ENCODE measurements at places on chromosomes 5 and 9.

GRCh38 chr9:118962426-118962825 lies 406.8 kb downstream of the BRINP1 start:
- no peak overlapping the region for H3K4me3 ChIP-seq
- H3K27me3 ChIP-seq: no peaks in the 10 kb centered on the region
- no peaks in the 10 kb centered on the region for H3K36me3 ChIP-seq
- no peak overlapping the region for H3K27ac ChIP-seq

GRCh38 chr5:113253037-113253436 lies 181.8 kb downstream of the TSSK1B start:
- H3K4me3 ChIP-seq: no peak overlapping the region
- no peaks in the 10 kb centered on the region for H3K27me3 ChIP-seq
- no peak for DNase-seq
- H3K4me1 ChIP-seq: peaks cover 50% of the 10 kb centered on the region
- H3K27ac ChIP-seq: no peak overlapping the region

GRCh38 chr9:86945728-86946200 lies 1.5 kb downstream of the GAS1 start:
- no peaks in the 10 kb centered on the region for H3K4me1 ChIP-seq
- peak; percentile 23 for DNase-seq
- H3K36me3 ChIP-seq: no peaks in the 10 kb centered on the region
- no peaks in the 10 kb centered on the region for H3K27me3 ChIP-seq
- H3K27ac ChIP-seq: peak overlapping the region; percentile 83

DNA sequence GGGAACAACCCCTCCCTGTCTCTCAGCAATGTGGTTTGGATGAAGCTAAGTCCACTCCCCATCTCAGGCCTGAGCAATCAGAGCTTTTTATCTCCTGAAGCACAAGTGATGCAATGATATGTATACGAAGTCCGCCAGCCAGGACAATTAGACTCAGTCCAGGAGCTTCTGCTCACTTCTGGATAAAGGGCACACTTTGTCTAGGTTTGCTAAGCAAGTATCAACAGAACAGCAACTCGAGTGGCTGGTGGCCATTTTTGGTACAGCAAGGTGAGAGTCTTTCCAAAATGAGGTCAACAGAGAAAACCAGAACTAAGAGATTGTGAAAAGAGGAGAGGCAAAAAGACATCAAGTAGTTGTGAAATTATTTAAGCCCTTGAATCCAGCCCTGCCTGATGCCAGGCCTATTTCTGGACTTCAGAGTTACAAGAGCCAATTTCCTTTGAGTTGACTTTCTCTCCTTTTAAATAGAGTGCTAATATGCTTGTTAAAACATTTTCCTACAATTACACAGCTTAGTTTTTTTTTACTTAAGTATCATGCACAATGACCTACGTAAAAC lies 8.2 kb downstream of the NDUFA8 start:
- H3K27me3 ChIP-seq: no peaks in the 10 kb centered on the region
- H3K4me1 ChIP-seq: peaks cover 28% of the 10 kb centered on the region
- no peak for DNase-seq
- no peak overlapping the region for H3K4me3 ChIP-seq
- H3K36me3 ChIP-seq: peaks cover 14% of the 10 kb centered on the region

- peaks cover 38% of the 10 kb centered on the region for H3K27me3 ChIP-seq
- H3K4me1 ChIP-seq: no peaks in the 10 kb centered on the region
- DNase-seq: no peak
- no peaks in the 10 kb centered on the region for H3K36me3 ChIP-seq
These were observed 16.5 kb upstream of the DMRT3 start for GRCh38 chr9:959914-960313.

GRCh38 chr9:104905931-104906330 lies 22.0 kb downstream of the ABCA1 start:
- H3K4me3 ChIP-seq: no peak overlapping the region
- peaks cover 6% of the 10 kb centered on the region for H3K36me3 ChIP-seq
- DNase-seq: no peak
- no peaks in the 10 kb centered on the region for H3K27me3 ChIP-seq

- no peaks in the 10 kb centered on the region for H3K36me3 ChIP-seq
- peaks cover 5% of the 10 kb centered on the region for H3K27me3 ChIP-seq
- H3K4me3 ChIP-seq: no peak overlapping the region
- no peak overlapping the region for H3K27ac ChIP-seq
These were observed 109.3 kb upstream of the IFNE start for GRCh38 chr9:21591221-21592062.

GRCh38 chr9:83070261-83070660 lies 7.3 kb upstream of the RASEF start:
- H3K27me3 ChIP-seq: no peaks in the 10 kb centered on the region
- no peak overlapping the region for H3K27ac ChIP-seq
- H3K4me1 ChIP-seq: no peaks in the 10 kb centered on the region
- H3K36me3 ChIP-seq: no peaks in the 10 kb centered on the region
- no peak overlapping the region for H3K4me3 ChIP-seq

DNA sequence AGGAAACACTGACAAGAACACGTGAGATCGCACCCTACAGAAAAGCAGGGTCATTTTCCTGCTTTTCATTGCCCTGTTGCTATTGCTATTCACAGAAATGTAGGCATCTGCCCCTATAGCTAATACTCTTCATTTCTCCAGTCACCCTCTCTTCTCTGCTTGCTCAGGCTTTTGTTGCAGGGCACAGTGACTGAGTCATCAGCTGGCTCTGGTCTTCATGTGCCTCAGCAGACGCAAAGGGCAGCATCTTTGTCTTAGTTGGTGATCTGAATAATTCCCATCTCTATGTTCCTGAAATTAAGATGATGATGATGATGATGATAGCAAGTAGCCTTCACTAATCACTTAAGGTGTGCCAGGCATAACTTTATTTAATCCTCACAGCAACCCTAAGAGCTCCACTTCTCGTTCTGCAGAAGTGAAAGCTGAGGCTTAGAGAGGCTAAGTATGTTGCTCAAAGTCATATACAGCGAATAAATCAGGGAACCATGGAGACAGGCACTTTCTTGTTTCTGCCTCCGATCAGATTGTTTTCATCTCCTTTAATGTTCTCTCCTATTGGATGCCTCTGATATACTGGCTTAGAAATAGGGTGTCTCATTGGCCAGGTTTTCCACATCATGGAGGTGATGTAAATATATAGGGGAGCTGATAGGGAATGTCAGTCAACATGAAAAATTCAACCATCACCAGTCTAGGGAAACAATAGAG lies 133.0 kb upstream of the STK32A start:
- no peak overlapping the region for H3K4me3 ChIP-seq
- no peaks in the 10 kb centered on the region for H3K36me3 ChIP-seq
- peaks cover 9% of the 10 kb centered on the region for H3K4me1 ChIP-seq
- H3K27me3 ChIP-seq: no peaks in the 10 kb centered on the region
- DNase-seq: no peak
- no peak overlapping the region for H3K27ac ChIP-seq

GRCh38 chr5:128284236-128284635 lies 200.7 kb downstream of the SLC12A2 start:
- no peak for DNase-seq
- H3K4me3 ChIP-seq: no peak overlapping the region
- no peak overlapping the region for H3K27ac ChIP-seq
- H3K4me1 ChIP-seq: no peaks in the 10 kb centered on the region
- no peaks in the 10 kb centered on the region for H3K27me3 ChIP-seq

GRCh38 chr5:16557477-16557876 lies 59.3 kb downstream of the RETREG1 start:
- no peak for DNase-seq
- H3K36me3 ChIP-seq: no peaks in the 10 kb centered on the region
- peaks cover 6% of the 10 kb centered on the region for H3K4me1 ChIP-seq

- no peaks in the 10 kb centered on the region for H3K4me1 ChIP-seq
- no peak for DNase-seq
- no peaks in the 10 kb centered on the region for H3K27me3 ChIP-seq
- H3K4me3 ChIP-seq: no peak overlapping the region
- H3K27ac ChIP-seq: no peak overlapping the region
- H3K36me3 ChIP-seq: no peaks in the 10 kb centered on the region
These were observed 80.2 kb upstream of the PANK3 start for GRCh38 chr5:168659286-168659847.

- peaks cover 15% of the 10 kb centered on the region for H3K4me1 ChIP-seq
- no peak overlapping the region for H3K27ac ChIP-seq
- DNase-seq: no peak
- no peaks in the 10 kb centered on the region for H3K27me3 ChIP-seq
These were observed 7.4 kb upstream of the GSN start for GRCh38 chr9:121260457-121261106.

- H3K27ac ChIP-seq: peak overlapping the region; percentile 55
- no peaks in the 10 kb centered on the region for H3K27me3 ChIP-seq
- H3K36me3 ChIP-seq: peaks cover 89% of the 10 kb centered on the region
- no peak overlapping the region for H3K4me3 ChIP-seq
- H3K4me1 ChIP-seq: peaks cover 10% of the 10 kb centered on the region
These were observed 22.1 kb upstream of the GRPEL2 start for GRCh38 chr5:149323210-149323609.

GRCh38 chr9:102975251-102975650 lies 19.9 kb upstream of the CYLC2 start:
- H3K4me3 ChIP-seq: no peak overlapping the region
- no peak overlapping the region for H3K27ac ChIP-seq
- no peaks in the 10 kb centered on the region for H3K36me3 ChIP-seq
- H3K4me1 ChIP-seq: no peaks in the 10 kb centered on the region
- no peak for DNase-seq

DNA sequence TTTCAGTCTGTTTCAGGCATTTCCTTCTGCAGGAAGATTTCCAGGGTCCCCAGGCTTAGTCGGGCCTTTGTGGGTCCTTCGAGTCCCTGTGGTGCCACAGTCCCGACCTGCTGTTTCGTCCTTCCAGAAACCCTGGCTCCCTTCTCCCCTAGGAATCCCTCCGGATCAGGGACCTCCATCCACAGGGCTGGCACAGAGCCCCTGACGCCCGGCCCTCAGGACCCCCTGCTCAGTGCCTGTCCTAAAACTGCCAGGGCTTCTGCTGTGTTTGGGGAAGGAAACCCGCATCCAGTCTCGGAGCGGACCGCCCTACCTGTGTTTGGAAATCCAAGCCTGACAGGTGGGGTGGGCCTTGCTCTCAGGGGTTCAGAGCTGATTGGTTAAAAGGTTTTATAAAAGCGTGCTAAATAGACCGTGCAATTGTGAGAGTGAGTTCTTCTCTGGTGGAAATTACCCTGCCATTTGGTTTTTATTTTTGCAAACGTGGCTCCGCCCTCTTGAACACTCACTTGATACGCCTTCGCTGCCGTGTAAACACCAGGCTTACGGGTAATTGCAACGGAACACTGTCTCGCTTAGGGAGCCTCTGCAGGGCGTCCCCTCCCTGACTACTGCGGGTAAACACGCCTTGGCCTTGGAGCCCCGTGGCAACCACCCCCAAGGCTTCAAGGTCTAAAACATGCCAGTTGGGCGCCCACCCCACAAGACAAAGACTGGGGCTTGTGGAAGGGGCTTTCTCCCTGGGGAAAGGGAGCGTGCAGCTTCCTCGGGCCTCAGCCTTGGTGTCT lies 121.2 kb downstream of the PHF2 start:
- no peaks in the 10 kb centered on the region for H3K4me1 ChIP-seq
- H3K36me3 ChIP-seq: no peaks in the 10 kb centered on the region
- H3K27me3 ChIP-seq: no peaks in the 10 kb centered on the region

DNA sequence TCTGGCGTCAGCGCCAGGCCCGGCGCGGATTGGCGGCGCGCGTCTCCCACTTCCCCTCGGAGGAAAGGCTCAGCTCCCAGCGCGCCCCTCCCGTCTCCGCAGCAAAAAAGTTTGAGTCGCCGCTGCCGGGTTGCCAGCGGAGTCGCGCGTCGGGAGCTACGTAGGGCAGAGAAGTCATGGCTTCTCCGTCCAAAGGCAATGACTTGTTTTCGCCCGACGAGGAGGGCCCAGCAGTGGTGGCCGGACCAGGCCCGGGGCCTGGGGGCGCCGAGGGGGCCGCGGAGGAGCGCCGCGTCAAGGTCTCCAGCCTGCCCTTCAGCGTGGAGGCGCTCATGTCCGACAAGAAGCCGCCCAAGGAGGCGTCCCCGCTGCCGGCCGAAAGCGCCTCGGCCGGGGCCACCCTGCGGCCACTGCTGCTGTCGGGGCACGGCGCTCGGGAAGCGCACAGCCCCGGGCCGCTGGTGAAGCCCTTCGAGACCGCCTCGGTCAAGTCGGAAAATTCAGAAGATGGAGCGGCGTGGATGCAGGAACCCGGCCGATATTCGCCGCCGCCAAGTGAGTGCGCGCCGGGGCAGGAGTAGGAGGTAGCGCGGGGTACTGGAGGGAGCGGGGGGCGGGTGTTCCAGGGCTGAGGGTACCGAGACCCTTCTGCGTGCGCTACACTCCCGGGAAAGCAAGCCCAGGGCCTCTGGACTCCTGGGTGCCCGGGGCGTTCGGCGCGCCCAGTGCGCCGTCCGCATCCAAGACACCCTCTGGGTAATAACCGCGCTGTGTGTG lies at the start of gene MSX2:
Gene MSX2 (plus strand): TSS at position 99 of the 777 bp plus-strand sequence. CDS start 78 bp downstream, at position 177.
- no peak within 1 kb of the TSS for H3K27ac ChIP-seq
- peak within 1 kb of the TSS; percentile 90 for H3K4me3 ChIP-seq
- no peaks in the 10 kb centered on the region for H3K4me1 ChIP-seq
- H3K27me3 ChIP-seq: peaks cover 38% of the 10 kb centered on the region

DNA sequence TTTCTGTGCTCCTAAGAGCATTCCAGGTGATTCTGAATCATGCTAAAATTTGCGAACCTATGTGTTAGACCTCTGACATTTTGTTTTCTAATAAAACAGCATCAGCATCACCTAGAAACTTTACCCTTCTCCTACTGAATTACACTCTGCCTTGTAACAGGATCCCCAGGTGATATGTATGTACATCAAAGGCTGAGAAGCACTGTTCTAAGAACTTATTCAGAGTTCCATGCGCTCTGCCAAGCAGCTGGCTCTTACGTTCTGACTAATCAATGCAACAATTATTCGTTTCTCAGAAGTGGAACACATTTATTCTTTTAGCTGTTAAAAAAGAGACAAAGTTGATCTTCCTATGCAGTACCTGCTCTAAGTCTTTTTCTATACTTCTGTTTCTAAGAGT lies 228.6 kb downstream of the SLF1 start:
- DNase-seq: no peak
- no peaks in the 10 kb centered on the region for H3K36me3 ChIP-seq
- H3K27me3 ChIP-seq: no peaks in the 10 kb centered on the region
- no peak overlapping the region for H3K4me3 ChIP-seq
- H3K27ac ChIP-seq: no peak overlapping the region

DNA sequence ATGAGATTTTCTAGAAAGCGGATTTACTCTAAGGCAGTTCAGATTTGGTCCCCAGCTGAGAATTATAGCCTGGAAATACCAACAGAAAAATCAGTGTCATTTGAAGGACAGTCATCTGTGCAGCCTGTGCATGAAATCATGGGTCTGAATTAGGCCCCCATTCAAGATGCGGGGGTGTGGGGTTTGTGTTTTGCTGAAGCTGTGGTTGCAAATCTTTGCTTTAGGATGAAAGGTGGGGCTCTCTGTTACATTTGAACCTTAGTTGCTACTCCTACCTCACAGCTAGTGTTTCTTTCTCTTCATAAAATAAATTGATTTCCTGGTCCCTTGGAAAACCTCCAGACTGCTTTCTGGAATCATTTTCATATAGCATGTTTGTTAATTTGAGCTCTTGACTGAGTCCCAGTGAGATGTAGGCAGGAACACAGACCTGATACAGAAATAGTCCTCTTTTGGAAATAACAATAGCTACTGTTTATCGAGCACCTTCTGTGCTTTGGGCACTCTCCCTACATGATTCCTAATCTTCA lies 4.8 kb upstream of the ABL1 start:
- peaks cover 39% of the 10 kb centered on the region for H3K4me1 ChIP-seq
- no peak for DNase-seq
- no peaks in the 10 kb centered on the region for H3K27me3 ChIP-seq

- no peak overlapping the region for H3K4me3 ChIP-seq
- H3K27me3 ChIP-seq: no peaks in the 10 kb centered on the region
These were observed 91.9 kb downstream of the FEM1C start for GRCh38 chr5:115452536-115453235.
